ENCODE measurements at places on chromosomes 11 and 22.

- no peak for DNase-seq
Measured at GRCh38 chr11:115476463-115477286, 27.5 kb downstream of the CADM1 start.

DNA sequence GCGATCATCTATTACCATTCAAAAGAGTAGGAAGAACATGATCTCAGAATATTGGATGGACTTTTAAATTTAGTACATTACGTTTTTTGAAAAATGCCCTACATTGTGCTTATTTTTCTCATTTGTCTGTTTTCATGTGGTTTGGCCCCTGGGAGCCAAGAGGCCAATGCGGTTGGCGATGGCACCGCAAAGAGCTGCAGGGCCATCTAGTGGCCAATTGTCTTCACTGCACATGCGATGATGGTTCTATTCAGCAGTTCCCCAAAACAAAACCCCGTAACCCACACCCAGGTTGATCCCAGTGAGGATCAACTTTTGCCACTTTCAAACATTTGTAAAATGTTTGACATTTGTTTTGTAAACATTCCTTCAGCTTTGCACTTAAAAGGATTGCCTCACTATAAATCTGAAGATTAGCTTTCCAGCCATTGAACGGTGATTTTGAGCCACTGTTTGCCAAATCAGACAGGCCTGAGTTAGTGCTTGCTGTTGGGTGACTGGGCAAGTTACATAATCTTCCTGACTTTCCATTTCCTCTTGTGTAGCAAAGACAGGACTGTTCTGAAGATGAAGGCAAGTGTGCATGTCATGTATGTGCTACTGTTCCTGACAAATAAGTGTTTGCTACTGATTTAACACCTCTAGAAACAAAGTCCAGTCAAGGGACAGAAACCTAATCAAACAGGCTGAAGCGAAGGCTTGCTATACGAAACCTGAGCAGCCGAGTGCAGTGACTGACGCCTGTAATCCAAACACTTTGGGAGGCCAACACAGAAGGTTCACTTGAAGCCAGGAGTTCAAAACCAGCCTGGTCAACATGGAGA is 29.2 kb upstream of the XBP1 start:
- DNase-seq: peak; percentile 44

DNA sequence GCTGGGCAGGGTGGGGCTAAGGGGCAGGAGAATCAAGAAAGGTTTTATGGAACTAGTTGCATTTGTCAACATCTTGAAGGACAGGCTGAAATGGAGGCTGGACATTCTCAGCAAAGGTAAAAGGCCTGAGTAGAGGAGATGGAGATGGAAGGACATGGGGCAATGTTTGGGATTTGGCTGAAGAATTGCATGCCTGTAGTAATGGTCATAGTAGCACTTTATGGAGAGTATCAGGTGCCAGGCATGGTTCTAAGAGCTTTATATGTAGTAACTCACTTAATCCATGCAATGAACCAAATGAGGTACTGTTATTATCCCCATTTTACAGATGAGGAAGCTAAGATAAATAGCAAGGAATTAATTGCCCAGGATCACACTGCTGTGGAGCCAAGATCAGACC is 23.9 kb downstream of the BMAL1 start:
- no peak for DNase-seq

- DNase-seq: no peak
Measured at GRCh38 chr11:131279654-131280384, 90.6 kb upstream of the NTM start.

- no peak for DNase-seq
Measured at GRCh38 chr22:28743852-28744251, 2.0 kb downstream of the HSCB start.

- peak; percentile 63 for DNase-seq
Measured at GRCh38 chr11:126310200-126310991, 6.5 kb downstream of the DCPS start.

GRCh38 chr11:828506-829175 is 922 bp downstream of the CRACR2B start:
- DNase-seq: no peak

DNA sequence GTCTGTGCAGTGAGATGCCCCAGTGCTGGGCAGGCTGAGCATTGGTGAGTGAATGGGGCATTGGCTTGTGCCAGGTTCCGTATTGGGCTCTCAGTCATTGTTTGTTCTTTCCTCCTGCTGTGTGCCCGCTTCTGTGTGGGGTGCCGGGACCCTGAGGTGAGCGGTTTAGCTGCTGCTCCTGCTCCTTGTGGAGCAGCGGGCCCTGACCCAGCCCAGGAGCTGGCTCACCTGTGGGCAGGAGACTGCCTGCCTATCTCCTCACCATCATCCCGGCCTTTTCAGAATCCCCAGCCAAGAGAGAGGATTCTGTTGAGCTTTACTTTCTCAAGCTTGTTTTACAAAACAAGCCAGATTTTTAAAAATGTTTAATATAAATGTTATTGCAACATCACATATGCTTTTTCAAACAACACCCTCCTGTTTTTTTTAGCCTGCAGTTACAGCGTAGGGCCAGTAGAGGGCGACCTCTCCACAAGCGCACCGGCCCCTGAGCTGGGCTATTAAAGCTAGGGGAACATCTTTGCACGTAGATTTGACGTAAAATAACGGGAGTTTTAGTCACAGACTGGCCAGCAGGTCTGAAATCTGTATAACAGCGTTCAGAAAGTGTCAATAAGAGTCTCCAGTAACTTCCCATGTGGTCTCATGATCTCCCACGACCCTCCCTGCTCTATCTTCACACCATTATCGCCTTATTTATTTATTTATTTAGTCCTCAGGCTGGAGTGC is 25.1 kb upstream of the RELT start:
- peak; percentile 94 for DNase-seq

All from 8988T (cell line).